BE2C (cell line): ENCODE measurements at places on chromosomes 7 and 10.

DNA sequence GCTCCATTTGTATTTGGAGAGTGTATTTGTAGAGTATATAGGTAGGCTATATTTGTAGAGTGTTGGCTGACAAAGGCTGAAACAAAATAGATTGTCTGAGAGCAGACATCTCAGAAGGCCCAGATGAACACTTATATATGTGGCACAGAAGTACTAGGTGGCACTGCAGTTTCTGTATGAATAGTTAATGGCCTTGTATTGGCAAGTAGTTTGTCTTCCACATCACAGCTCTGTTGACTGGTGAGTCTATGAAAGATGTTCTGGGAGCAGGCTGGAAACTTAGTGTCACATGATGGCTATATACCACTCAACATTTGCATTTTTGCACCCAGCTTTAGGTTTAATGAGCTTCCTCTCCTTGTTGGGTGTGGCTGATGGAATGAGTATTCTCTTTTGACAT, 51.9 kb downstream of the CCNY start:
- no peak for DNase-seq

DNA sequence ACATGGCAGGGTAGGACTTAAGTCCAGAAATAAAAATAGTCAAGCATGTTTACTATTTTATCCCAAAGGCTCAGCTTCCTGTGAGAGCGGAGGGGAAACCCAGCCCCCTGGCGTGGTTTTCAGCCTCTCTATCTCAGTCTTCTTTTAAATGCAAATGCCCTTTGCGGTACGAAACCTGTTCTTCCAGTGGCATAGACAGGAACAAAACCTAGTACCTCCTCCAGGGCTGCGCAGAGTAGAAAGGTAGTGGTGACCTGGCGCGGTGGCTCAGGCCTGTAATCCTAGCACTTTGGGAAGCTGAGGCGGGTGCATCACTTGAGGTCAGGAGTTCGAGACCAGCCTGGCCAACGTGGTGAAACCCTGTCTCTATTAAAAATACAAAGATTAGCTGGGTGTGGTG, 181.3 kb upstream of the FOXK1 start:
- no peak for DNase-seq

DNA sequence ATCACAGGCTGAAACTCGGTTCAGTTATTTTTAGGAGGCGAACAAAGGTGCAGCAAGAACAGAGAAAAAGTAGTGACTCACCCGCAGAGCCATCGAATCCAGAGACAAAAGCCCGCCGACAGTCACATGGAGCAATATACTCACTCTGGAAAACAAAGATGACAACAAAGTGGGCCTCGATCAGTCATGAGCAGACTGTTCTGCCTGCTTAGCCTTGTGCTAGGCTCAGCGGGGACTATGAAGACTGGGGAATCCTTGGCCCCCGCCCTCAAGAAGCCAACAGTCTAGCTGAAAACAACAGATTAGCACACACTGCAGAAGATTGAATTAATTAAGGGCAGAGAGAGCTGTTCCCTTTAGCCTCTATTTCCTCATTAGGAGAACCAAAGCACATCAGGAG, 30.4 kb downstream of the XPNPEP1 start:
- DNase-seq = no peak

- no peak for DNase-seq
Observed at GRCh38 chr10:133158437-133158755, 1.6 kb upstream of the KNDC1 start.

DNA sequence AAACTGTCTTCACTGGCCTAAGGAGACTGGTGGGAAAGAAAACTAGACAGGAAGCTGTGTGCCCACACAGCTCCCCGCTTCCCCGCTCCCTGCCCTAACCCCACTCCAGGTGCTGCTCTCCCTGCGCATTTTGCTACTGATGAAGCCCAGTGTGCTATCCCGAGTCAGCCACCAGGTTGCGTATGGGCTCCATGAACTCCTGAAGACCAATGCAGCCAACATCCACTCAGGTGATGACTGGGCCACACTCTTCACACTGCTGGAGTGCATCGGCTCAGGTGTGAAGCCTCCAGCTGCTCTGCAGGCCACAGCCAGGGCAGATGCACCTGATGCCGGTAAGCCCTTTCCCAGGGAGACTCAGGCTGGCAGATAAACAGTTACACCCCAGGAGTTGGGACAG, 20.3 kb upstream of the NFKB2 start:
- no peak for DNase-seq

- no peak for DNase-seq
Observed at GRCh38 chr10:129743738-129744133, 220.3 kb downstream of the EBF3 start.

DNA sequence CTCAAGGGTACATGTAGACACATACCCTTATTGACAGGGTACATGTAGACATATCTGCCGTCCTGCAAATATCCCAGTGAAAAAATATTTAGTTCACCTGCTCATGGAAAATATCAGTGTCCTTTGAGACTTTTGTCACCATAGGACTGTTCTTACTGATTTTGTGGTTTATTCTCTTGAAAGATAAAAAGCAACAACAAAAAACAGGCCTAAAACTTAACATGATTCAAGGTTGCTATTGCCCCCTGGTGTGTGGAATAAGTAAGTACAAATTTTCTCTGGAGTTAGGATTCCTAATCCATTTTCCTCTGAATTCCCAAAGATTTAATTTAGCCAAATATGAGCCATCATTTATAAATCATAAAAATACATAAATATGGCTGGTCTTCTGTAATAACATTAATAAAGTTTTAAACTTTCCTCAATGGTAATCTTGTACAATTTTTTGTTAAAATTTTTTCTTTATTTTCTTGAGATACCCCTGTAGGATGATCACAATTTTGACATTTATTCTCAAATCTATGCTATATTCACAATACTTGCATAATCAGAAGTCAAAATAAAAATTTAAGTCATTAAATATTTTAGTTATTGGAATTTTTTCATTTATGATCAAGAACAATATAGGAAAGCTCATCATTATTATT, 741.4 kb upstream of the POT1 start:
- DNase-seq = no peak

DNA sequence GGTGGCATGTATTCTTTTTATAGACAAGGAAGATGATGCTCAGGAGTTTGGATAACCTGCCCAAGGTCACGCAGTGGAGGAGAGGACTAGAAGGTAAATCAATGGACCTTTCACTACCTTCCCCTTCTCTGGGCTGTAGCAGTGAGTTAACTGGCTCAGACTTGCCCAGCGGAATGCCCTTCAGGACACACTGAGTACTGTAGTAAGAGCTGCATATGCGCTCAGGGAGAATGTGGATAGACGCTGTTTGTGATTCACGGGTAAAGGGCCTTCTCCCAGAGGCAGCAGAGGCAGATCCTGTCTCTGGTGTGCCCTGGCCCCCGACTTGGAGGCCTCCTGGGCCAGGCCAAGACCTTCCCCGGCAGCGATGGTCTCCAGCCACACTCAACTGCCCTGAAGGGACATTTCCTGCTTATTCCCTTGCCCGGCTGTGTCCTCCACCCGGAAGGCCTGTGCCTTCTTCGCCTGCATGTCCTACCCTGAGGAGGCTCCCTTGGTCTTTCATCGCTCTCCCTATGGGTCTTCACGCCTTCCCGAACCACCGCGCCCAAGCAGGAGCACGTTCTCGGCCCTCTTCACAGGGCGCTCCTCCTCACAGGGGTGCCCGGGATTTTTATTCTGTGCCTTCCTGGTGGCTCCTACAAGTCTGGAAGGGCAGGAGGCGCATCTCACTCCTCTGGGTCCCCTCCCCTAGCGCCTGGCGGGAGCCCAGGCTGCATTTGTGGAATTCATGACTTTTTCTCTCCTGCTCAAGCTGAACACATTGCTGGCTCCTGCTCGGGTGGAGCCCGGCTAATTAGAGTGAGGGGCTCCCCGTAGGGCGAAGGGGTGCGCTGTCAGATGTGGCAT, 1.8 kb upstream of the IKZF1 start:
- no peak for DNase-seq

DNA sequence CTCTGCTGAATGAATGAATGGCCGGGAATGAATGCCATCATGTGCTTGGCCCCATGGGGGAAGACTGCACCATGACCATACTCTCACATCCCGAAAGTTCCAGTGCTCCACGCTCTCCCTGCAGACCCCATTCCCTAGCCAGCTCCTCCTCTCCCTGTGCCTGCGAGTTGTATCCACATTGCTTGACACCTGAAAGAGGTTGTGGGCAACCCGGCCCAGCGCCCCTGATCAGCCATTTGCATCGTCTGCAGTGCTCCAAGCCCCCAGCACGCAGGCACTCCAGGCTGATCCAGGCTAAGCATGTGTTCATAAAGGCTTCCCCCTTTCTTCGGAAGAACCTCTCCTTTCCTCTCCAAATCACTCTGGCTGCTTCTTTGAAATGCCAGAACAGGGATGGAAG, 354.4 kb upstream of the MKI67 start:
- DNase-seq = no peak

DNA sequence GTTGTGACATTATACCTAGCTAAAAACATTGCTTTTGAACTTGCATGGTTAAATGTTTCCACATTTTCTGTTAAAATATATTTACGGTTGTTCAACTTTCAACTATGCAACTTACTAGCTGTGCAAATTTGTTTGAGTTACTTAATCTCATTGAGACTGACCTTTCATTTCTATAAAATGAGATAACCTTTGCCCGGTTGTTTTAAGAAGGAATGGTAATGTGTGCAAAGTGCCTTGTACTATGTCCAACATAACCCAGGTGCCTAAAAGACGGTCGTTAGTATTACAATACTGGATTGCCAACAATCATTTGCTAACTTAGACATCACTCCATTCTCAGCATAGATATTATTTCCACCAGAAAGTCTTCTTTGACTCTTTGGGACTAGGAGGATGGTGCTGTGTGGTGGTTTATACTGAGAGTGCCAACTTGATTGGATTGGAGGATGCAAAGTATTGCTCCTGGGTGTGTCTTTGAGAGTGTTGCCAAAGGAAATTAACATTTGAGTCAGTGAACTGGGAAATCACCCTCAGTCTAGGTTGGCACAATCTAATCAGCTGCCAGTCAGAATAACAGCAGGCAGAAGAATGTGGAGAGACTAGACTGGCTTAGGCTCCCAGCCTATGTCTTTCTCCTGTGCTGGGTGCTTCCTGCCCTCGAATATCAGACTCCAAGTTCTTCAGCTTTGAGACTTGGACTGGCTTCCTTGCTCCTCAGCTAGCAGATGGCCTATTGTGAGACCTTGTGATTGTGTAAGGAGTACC, 85.2 kb upstream of the PDSS1 start:
- no peak for DNase-seq

- peak; percentile 69 for DNase-seq
Observed at GRCh38 chr10:3755440-3756359, 29.3 kb downstream of the KLF6 start.

DNA sequence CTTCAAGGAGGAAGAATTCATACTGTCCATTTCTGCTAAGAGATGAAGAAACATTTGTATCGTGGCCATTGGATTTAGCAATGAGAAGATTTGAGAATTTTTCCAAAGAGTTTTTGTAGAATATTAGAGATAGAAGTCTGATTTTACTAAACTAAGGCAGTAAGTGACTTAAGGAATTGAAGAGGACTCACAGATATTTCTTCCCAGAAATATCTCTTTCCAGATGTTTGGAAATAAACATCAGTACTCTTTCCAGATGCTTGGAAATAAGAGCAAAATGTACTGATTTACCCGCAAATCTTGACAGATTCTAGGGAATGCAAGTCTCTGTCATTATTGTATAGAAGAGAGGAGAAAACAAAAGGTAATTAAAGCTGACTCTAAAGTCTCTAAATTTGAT, 91.3 kb downstream of the IMMP2L start:
- no peak for DNase-seq

DNA sequence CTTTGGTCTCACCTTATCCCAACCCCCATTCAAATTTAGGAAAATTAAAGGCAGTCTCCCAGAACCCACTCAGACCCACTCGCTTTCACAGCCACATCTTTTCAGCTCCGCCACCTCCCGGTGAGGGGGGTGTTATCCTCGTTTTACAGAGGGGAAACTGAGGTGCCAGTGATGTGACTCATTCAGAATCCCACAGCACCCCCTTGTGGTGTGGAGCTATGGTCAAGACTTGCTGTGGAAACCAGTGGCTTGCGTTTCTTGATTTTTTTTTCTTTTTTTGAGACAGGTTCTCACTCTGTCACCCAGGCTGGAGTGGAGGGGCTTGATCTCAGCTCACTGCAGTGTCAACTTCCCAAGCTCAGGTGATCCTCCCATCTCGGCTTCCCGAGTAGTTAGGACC, 27.6 kb downstream of the SLC35G1 start:
- peak; percentile 36 for DNase-seq

- DNase-seq = no peak
Observed at GRCh38 chr10:12999849-13000248, 1.7 kb downstream of the CCDC3 start.

- DNase-seq = no peak
Observed at GRCh38 chr10:77398986-77399755, 238.4 kb downstream of the KCNMA1 start.

- no peak for DNase-seq
Observed at GRCh38 chr7:43110791-43111535, 1.5 kb upstream of the HECW1 start.

DNA sequence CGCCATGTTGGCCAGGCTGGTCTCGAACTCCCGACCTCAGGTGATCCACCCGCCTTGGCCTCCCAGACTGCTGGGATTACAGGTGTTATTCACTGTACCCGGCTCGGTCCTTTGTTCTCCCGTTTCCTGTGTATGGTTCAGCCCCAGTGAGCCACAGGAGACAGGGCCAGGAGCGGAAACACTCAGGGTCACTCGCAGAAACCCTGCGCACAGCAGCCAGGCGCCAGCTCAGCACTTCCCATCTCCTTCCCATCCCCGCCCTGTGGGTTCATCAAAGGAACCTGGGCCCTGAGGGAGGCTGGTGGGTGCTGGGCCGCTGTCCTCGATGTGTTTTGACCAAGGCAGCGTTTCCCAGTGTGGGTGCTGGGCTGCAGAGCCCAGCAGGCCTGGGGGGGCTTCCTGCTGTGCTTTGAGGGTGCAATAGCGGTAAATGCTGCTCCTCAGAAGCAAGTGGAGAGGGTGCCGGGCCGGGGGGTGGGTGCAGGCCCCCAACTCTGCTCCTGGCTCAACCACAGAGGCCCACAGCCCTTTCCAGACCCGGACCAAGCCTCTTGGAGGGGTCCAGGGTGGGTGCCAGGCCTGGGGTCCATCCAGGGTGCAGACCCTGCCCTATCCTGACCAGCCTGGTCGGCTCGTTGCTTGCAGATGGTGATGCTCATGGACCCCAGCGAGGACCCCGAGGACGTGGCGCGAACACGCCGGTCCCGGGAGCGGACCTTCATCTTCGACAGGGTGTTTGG, 15.3 kb upstream of the CHST12 start:
- no peak for DNase-seq

DNA sequence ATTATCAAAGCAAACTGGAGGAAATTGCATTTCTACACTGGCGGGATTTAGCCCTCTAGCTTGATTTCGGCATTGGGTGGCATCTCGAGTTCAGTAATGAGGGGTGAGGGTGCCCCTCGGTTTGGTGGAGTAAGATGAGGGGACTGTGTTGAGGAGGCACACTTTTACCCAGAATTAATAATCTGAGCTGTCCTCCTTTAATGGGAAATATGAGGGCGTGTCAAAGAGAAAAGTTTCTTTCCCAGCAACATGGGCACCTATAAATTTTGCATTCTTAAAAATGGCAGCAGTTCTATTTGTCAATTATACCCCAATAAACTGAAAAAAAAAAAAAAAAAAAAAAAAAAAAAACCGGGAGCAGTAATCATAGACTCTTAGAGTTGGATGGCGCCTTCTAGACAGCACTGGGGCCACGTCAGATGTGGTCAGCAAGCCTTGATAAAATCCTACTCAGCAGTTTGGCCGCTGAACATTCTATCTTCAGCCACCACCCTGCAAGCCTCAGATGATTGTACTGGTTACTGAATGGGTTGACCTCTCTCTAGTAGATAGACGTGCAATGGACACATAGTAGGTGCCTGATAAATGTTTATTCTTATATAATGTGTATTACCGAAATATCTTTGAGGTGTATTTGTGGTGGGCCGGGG, 931 bp downstream of the PAPSS2 start:
- no peak for DNase-seq

- no peak for DNase-seq
Observed at GRCh38 chr7:50584386-50584785, 19.2 kb upstream of the DDC start.
